ENCODE measurements at places on chromosomes 1 and 21.

GRCh38 chr1:32605711-32606424 is 44.5 kb downstream of the ZBTB8OS start:
- no peak for DNase-seq

DNA sequence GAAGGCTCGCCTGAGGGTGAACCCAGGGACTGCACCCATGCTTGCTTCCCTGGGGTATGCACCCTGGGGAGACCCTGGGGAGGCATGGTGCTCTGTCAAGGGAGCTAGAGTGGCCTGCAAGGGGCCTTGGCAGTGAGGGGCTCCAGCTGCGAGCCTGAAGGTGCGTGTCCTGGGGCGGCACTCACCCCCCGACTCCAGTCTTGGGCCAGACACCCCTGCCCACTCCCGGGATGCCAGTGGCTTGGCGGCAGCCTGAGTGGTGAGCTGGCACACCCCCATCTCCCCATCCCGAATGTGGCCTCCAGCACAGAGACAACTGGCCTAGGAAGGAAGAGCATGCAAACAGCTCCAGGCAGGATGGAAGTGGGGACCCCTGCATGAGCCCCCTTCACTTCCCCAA is 2.6 kb downstream of the SUMO3 start:
- no peak for DNase-seq

GRCh38 chr21:43903451-43904091 is 38.5 kb downstream of the AGPAT3 start:
- DNase-seq: no peak

- no peak for DNase-seq
These were observed 181.4 kb downstream of the ZP4 start for GRCh38 chr1:237709355-237709754.

DNA sequence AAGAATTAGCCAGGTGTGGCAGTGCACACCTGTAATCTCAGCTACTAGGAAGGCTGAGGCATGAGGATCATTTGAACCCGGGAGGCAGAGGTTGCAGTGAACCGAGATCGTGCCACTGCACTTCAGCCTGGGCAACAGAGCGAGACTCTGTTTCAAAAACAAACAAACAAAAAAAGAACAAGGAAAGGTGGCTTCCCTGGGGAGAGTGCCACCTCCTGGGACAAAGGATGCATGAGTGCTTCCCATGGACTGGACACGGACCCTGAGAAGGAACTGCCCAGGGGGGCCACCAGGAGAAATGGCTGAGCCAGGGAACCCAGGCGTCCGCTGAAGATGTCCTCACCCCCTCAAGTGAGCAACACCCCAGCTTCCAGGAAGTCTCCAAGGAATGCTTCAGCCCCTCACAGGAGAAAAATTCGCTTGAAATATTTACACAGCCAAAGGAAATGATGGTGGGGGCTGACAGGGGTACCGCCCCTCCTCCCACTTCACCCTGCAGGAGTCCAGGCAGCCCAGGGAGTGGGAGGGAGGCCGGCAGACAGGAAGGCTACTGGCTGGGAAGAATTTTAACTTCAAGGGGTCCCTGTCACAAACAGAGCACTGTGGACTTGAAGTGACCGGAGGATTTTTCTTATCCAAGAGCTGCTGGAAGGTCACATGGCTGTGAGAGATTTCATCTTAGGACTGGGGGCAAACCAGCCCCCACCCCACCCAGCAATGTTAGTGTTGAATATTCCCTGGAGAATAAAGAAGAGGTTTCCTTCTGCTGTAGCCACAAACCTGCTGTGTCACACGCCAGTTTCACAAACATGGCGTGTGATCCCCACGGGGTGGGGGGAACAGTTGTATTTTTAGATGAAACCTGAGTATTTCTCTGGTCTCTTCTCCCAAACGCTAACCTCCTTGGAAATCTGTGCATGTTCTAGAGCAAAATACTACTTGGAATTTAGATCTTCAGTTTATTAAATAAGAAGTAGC is 90.8 kb upstream of the SLC25A33 start:
- no peak for DNase-seq

GRCh38 chr21:26194811-26195251 is 24.3 kb upstream of the APP start:
- no peak for DNase-seq

GRCh38 chr21:33171616-33172169 is 58.0 kb upstream of the IFNAR2 start:
- no peak for DNase-seq

DNA sequence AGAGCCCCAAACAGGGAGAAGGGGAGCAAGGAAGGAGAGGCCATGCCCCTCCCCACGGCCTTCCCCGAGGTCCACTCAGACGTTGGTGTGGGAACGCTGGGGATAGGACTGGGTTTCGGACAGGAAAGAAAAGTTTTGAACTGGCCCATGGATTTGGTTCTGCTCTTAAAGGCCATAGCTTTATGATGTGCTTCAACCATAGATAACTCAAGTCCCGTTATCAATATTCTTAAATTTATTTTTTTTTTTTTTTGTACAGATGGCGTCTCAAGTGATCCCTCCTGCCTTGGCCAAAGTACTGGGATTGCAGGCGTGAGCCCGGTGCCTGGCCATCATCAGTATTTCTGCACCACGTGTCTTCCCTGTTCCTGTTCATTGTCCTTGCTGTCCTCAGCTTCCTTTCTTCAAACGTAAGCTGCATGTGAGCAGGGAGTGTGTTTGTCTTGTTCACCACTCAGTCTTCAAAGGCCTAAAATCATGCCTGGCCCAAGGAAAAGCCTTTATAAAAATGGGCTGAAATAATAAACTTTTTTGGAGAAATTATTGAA is 820 bp upstream of the KRTAP10-1 start:
- DNase-seq: no peak

DNA sequence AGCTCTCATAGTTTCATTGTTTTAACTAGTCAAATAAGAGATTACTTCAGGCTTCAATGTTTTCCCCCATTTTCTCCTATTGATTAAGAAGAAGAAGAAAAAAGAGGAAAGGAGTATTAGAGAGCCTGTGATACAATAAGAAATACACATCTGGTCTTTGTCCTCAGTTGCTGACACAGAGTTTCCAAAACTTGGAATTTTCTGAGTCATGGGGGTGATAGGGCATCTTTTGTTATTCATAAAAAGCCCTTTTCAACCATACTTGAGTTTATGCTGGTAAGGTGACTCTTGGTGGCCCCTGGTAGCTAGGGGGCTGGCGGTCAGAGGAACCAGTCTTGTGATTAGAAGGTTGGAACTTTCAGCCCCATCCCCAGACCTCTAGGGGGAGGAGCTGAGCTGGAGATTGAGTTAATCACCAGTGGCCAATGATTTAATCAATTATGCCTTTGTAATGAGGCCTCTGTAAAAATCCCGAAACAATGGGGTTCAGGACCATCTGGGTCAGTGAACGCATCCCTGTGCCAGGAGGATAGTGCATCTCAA is 28.9 kb upstream of the KLF18 start:
- DNase-seq: no peak

DNA sequence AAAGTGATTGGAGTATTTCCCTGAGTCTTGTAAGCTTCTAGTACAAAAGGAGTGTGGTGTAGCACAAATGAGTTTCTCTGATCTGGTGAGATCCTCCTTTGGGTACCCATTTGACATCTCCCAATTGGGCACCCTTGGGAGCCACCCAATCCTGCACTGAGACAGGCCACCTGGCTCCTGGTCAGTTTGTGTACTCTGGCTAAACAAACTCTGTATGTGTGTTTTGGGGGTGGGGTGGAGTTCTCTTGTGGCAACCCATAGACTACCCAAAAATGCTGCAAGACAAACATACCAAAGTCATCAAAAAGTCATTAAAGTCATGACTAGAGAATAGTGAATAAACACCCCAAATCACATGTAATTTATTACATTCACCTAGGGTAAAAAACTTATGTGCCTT is 8.4 kb upstream of the HIVEP3 start:
- no peak for DNase-seq

GRCh38 chr1:23325393-23325792 is 18.7 kb downstream of the HNRNPR start:
- DNase-seq: no peak

- DNase-seq: no peak
These were observed 16.5 kb downstream of the TRIT1 start for GRCh38 chr1:39866767-39867166.

DNA sequence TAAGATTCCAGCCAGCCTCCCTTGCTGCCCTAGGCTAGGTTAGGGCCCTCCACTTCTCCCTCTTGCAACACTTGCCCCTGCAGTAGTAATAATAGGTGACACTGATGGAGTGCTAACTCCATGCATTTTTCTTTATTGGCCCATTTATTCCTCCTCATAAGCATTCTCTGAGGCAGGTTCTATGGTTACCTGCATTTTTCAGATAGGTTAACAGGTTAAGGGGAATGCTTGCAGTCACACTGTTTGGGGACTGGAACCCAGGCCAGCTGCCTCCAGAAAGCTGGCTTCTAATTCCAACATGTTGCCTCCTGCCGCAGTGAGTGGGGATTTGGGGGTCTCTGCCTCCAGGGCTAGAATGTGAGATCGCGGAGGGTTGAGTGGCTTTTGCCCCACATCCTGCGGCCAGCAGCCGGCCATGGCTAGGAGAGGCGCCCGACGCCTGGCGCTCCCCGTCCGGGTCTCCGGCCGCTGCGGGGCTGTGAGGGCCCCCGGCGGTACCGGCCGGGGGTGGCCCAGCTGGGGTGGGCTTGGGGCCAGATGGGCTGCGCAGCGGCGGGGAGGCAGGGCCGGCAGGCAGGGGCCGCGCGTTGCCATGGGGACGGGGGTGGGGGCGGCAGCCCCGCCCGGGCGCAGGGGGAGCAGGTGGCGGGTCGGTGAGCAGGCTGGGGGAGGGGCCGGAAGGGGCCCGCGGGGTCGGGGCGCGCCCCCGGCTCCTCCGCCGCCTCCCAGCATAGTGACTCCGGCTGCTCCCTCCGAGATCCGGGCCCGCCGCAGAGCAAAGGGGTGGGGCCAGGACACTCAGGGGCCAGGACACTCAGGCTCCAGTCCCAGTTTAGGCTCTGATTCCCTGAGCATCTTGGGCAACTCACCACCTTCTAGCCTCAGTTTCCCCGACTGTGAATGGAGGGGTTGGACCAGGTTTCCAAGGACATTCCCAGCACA is 68.4 kb upstream of the SSBP3 start:
- DNase-seq: no peak

DNA sequence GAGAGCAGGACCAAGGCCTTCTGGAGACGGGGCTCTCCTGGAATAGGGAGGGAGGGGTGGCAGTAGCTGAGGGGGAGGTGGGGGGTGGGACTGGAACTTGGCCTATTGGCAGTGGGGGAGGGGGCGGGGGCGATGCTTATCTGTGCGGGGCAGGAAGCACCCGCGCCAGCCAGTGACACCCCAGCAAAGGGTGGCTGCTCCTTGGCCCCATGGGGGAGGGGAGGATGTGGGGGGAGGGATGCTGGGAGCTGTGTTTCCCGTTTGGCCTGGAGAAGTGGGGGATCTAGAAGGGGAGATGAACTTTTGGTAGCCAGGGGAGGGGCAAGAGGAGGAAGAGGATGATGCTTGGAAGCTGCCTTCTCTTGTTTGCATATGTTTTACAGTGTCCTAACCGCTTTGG is 11.0 kb downstream of the ZBTB7B start:
- peak; percentile 51 for DNase-seq

GRCh38 chr1:44154049-44154448 is 12.6 kb upstream of the KLF18 start:
- DNase-seq: no peak

DNA sequence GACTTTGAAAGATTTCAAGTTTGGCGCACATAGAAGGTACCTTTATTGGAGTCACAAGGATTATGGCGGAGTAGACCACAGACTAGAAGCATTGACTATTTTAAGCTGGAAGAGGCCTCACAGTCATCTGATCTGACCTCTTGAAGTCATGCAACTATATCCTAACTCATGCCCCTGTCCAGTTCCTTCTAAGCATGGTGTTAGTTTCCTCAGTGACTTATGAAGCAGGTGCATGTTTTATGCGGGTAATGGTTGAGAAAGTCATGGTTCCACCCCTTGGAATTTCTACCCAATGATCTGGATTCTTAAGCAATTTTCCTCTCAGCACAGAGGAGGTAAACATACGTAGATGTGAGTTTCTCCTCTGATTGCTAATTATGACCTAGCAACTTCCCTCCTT is 11.7 kb downstream of the OLFML3 start:
- no peak for DNase-seq

DNA sequence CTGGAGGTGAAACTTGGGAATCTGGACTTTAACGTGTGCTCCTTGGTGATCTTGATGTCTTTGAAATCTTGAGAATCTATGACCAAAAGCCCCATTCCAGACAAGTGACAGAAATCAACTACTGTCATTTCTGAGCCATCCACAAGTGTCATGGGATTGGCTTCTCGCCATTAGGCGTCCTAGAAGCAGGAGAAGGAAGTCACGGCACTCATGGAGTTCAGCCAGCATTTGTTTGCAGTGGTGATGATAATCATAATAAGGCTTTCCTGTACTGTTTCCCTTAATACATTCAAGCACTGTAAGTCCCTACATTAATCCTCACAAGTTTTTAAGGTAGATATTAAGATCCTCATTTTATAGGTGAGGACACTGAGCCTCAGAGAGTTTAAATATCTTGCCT is 11.9 kb downstream of the F5 start:
- DNase-seq: no peak

DNA sequence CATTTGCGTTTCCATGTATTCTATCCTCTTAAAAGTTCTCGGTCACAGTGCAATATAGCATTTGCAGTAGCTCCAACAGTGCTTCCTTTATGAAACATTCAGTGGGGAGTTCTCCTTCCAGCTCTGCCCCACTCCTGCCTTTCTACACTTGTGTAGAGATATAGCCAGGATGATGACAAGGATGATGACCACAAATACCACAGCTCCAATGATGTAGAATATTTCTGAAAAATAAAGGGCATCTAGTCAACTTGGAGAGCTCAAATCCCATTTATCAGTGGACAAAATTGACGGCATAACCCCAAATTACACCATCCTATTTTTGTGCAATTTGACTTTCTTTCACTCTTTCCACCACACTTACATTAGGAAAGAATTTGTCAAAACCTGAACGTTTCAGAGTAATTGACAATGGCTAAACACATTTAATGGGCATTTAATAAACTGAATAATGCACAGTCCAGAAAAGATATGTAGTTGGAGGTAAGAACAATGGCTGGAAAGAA is 11.1 kb downstream of the F3 start:
- no peak for DNase-seq

DNA sequence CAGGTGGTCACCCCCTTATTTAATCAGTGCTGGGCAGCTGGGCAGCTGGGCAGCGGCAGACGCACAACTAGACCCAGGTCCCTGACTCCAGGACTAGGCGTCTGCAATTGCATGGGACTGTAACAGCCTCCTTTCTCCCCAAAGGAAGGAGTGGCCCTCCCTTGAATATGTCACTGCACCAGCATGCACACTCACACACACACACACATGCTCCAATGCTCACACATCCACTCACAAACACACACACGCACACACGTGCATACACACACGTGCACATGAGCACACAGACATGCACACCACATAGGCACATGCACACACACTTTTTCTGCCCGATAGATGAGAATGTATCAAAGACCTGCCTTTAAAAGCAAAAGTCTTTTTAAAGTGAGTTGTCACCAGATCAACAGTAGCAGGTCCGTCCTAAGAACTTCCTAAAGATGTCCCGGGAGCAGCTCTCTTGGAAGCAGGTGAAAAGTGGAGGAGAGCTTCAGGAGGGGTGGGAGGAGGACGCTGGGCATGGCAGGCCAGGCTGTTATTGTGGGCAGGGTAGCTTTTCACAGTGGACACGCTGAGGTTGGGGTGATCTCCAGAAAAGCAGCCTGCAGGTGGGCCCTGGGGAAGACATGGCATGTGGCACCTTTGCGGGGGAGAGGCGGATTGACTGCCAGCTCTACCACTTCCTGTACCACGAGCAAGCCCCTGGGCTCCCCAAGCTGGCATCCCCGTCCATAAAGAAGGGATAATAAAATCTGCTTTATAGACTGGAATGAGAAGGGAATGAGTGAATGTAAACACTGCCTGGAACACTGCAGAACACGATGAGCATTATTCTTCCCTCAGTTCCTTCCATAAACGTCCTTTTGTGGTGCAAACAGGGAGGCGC is 1.7 kb downstream of the PDE9A start:
- no peak for DNase-seq
